Activated naive CD4-positive, alpha-beta T cell treated with anti-CD3 and anti-CD28 coated beads for 36 hours (primary cell): ENCODE measurements at places on chromosomes 6 and 20.

DNA sequence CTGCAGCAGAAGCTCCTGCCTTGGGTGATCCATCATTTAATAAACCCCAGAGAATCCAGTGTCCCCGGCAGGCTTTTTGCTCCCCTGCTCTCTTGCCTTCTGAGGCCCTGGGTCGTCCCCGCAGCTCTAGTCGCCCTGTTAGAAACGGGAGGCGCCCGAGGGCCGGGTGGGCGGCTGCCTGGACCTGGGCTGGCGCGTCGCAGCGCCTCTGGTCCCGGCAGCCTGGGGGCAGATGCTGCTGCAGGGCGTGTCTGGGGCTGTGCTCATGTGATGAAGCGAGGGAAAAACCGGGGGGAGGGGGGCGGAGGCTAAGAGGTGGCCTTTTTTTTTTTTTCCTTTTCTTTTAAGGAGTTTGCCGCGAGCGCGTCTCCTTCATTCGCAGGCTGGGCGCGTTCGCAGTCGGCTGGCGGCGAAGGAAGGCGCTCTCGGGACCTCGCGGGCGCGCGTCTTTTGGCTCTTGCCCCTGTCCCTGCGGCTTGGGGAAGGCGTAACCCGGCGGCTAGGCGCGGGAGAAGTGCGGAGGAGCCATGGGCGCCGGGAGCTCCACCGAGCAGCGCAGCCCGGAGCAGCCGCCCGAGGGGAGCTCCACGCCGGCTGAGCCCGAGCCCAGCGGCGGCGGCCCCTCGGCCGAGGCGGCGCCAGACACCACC lies 394 bp downstream of the AKAP12 start:
- peaks cover 2% of the 10 kb centered on the region for H3K36me3 ChIP-seq
- peaks cover 8% of the 10 kb centered on the region for H3K4me1 ChIP-seq
- H3K27ac ChIP-seq: no peak overlapping the region
- H3K27me3 ChIP-seq: peaks cover 60% of the 10 kb centered on the region
- peak overlapping the region; percentile 83 for H3K4me3 ChIP-seq
- DNase-seq: peak; percentile 71

DNA sequence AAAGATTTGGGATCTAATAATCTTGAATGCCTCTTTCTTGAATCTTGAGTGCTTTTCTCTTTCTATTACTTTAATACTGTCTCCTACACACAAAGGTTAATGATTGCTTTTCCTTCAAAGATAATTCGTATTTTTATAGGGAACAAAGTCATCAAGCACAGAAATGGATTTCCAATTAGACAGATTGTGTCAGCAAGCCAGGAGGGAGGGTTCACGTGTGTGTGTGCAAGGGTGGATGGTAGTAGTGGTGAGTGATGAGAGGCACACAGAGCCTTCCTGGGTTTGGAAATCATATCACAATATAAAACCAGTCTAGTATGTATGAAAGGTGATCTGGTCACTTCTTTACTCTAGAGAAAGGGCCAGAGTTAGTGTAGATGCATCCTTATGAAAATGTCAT lies 51.2 kb upstream of the NEDD9 start:
- peaks cover 5% of the 10 kb centered on the region for H3K4me1 ChIP-seq
- peaks cover 16% of the 10 kb centered on the region for H3K36me3 ChIP-seq
- no peaks in the 10 kb centered on the region for H3K27me3 ChIP-seq
- no peak overlapping the region for H3K27ac ChIP-seq

- H3K27me3 ChIP-seq: no peaks in the 10 kb centered on the region
- H3K36me3 ChIP-seq: no peaks in the 10 kb centered on the region
- no peak for DNase-seq
- H3K4me1 ChIP-seq: no peaks in the 10 kb centered on the region
- no peak overlapping the region for H3K4me3 ChIP-seq
Observed at GRCh38 chr6:97939440-97940168, 656.6 kb upstream of the MMS22L start.

DNA sequence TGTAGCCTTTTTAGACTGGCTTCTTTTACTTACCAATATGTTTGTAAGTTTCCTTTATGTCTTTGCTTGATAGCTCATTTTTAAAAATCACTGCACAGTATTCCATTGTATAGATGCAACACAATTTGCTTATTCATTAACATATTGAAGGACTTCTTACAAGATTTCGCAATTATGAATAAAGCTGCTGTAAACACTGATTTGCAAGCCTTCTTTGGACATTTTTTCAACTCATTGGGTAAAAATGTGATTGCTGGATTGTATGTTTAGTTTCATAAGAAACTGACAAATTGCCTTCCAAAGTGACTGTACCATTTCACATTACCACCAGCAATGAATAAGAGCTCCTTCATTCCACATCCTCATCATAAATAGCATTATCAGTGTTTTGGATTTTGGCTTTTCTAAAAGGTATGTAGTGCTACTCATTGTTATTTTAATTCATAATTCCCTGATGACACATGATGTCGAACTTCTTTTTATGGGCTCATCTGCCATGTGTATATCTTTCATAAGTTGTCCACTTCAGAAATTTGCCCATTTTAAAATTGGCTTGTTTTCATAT lies 80.7 kb downstream of the TFAP2B start:
- H3K4me3 ChIP-seq: no peak overlapping the region
- no peaks in the 10 kb centered on the region for H3K36me3 ChIP-seq
- no peaks in the 10 kb centered on the region for H3K27me3 ChIP-seq

DNA sequence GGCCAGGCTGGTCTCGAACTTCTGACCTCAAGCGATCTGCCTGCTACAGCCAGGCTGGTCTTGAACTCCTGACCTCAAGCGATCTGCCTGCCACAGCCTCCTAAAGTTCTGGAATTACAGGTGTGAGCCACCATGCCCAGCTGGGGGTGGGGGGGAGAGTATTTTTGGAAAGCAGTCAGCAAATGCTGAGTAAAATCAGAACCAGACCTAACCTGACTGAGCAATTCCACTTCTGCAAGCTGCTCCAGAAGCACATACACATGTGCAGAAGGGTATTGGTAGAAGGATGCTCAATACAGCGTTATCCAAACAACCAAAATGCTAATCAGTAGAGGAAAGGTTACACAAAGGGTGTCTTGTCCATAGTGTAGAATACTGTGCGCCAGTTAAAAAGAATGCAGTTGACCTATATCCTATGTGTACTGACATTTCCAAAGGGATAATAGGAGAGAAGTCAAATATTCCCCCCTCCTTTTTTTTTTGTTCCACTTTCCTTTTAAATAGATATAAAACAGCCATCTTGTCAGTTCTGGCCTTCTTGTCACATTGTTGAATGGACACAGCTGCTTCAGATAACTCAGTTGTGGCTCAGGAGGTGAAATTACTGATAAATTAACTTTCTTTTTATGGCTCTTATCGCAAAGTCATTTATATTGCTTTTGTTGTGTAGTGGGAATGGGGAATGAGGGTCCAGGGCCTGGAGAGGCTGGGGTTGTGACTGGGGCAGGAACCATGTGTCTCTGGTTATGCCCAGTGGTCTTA lies 74.6 kb downstream of the DTD1 start:
- H3K4me3 ChIP-seq: no peak overlapping the region
- peak; percentile 5 for DNase-seq
- H3K4me1 ChIP-seq: peaks cover 3% of the 10 kb centered on the region
- H3K27ac ChIP-seq: no peak overlapping the region

GRCh38 chr6:108518714-108519576 lies 41.8 kb upstream of the FOXO3 start:
- no peaks in the 10 kb centered on the region for H3K4me1 ChIP-seq
- no peak overlapping the region for H3K27ac ChIP-seq
- no peaks in the 10 kb centered on the region for H3K27me3 ChIP-seq
- DNase-seq: peak; percentile 20
